ENCODE measurements at places on chromosomes 3 and 15. TPM values are rescaled to one million over a fixed set of nuclear protein-coding genes. Genes with fewer than 3 reads are reported as not detected.
A peak's percentile ranks its signal among the peaks of the same experiment; 100 is the strongest.

DNA sequence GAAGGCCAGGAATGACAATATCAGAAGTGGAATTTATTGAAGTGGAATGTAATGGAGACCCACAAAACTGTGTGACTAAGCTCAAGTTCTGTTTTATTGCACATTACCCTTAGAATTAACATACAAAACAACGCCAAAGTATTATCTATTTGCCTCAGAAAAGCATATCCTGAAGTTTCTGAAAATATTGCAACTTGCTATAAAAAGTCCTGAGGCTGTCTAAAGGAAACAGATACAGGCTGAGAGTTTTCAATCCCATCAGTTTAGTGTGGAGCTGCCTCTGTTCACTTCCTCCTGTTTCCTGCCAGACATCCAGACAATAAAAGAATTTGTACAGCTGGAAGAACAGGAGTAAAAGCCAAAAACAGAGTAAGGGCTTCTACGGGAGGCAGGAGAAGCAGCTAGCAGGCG is 108.8 kb downstream of the FBN1 start:
- no peak for DNase-seq

The SKOR1 gene
- total RNA-seq: not detected

- DNase-seq: no peak
These were observed 7.3 kb upstream of the SCAPER start for GRCh38 chr15:76912430-76912829.

The SCAANT1 gene
- not detected for total RNA-seq

DNA sequence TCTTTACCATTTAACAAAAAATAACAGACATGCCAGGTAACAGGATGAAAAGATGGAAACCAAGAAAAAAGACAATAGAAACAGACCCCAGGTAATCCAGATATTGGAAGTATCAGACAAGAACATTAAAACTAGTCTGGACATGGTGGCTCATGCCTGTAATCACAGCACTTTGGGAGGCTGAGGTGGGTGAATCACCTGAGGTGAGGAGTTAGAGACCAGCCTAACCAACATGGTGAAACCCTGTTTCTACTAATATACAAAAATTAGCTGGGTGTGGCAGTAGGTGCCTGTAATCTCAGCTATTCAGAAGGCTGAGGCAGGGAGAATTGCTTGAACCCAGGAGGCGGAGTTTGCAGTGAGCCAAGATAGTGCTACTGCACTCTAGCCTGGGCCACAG is 40.6 kb downstream of the ACAD9 start:
- no peak for DNase-seq

The CHRM5 gene
- total RNA-seq: not detected

The CFAP91 gene
- total RNA-seq: 11.8 TPM

- no peak for DNase-seq
These were observed 46.2 kb downstream of the KBTBD8 start for GRCh38 chr3:67044295-67044694.

- no peak for DNase-seq
These were observed 5.3 kb downstream of the ULK3 start for GRCh38 chr15:74837482-74838136.

GRCh38 chr15:48064421-48064820 is 56.4 kb upstream of the SLC24A5 start:
- DNase-seq: no peak

- no peak for DNase-seq
These were observed 107.0 kb upstream of the NSMCE3 start for GRCh38 chr15:29376590-29376989.

- DNase-seq: no peak
These were observed 12.6 kb downstream of the YEATS2 start for GRCh38 chr3:183710231-183710630.

The EPHB3 gene
- 1.9 TPM for total RNA-seq

The CPEB1 gene
- total RNA-seq: 13.2 TPM

GRCh38 chr15:96720251-96720650 is 389.8 kb downstream of the NR2F2 start:
- DNase-seq: no peak

DNA sequence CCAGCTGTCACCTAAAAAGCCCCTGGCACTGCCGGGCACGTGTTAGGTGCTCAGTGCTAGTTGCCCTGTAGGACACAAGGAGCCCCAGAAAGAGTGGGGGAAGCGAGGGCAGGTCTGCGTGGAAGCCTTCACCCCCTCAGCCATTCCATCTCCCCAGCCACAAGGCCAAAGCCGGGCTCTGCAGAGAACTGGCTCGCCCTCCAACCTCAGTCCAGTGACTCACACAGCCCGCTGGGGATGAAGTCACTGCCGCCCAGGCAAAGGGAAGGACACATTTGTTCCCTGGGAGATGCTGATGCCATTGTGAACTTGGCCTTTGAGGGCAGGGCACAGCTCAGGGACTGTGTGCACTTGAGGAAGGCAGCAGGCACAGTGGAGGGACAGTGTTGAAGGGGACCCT is 48.1 kb downstream of the IQSEC1 start:
- DNase-seq: no peak

DNA sequence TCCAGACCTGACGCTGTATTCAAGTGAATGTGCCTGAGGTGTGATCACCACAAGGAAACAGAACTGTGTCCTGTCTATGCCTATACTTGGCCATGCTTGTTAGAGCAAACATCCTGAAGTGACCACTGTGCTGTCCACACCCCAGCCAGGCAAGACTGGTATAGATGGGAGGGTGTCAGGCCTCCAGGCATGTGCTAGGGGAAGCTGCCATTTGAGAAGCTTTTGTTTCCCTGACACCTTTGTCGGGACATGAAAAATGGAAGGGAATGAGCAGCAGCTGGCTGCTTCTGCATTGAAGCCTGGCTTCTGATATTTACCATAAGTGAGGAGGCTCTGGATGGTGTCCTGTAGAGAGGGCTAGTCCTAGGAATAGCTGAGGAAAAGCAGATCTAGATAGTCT is 106.2 kb downstream of the CPNE4 start:
- no peak for DNase-seq

DNA sequence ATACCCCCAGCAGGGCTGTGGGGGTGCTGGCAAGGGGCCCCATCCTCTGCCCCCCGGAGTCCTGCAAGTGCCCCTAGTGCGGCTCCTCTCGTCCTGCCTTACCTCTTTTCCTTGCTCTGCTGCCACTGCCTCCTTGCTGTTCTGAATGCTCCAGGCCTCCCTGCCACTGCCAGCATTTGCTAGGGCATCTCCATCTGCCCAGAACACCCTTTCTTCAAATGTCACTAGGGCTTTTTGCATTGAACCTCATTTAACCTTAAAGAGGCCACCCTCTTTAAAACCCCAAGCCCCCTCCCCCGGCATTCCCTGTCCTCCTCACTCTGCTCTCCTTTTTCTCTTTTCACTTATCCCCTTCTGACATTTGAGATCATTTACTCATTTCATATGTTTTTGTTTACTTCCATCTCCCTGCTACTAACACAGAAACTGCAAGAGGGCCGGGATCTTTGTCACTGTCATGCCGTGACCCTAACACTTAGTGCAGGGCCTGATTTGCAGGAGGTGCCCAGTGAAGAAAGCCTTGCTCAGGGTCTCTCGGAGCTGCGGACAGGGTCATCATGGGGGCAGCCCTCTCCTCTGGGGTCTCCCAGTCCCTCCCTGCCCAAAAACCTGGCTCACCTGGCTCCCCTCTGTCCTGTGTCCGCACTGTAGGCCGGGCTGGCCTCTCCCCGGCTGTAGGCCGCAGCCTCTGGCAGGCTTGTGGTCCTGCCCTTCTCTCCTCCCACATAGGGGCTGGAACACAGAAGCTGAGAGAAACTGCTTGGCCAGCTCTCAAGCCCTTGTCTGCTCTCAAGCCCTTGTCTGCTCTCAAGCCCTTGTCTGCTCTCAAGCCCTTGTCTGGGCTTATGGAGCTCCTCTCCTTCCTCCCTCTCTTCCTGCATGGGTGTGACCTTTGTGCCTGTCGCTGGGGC is at the start of gene ACOX2:
TSS of gene ACOX2 (minus strand) at position 690 of the 911 bp plus-strand sequence. CDS start 2,084 bp downstream, outside the sequence.
- peak; percentile 92 for DNase-seq

The ROPN1 gene
- total RNA-seq: not detected

DNA sequence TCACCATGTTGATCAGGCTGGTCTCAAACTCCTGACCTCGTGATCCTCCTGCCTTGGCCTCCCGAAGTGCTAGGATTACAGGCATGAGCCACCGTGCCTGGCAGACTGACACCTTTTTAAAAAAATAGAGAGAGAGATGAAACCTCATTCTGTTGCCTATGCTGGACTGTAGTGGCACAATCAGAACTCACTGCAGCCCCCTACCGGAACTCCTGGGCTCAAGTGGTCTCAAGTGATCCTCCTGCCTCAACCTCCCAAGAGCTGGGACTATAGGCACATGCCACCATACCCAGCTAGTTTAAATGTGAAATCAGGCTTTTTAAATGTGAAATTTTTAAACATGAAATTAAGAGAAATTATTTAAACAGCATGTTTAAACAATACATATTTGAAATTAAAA is 265.2 kb upstream of the UBE2E1 start:
- DNase-seq: no peak

The TMEM207 gene
- not detected for total RNA-seq

The CFAP92 gene
- total RNA-seq: 0.33 TPM

The PLSCR2 gene
- total RNA-seq: not detected

DNA sequence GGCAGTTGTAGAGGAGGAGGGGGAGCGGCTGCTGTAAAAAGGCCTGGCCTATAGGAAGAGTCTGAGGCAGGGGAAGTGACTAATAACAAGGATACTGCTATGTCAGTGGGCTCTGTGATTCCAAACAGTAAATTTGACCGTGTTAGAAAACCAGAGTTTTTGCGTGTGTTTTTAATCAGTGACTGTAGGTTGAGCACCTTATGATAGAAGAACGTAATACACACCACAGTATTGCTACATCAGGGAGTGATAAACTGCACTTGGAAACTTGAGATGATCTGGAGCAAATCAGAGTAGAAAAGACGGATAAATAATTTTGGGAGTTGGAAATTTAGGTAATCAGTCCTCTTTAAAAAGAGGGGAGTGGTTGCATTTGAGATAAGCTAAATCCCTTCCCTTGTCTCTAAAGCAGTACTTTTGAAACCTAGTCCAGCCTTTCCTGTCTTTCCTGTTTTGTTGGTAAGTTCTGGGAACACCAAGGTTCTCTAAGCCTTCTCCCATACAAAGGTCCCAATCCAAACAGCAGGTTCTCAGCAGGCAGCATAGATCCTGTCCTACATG is 130.5 kb upstream of the NR2E3 start:
- DNase-seq: no peak

- no peak for DNase-seq
These were observed 32.1 kb upstream of the EBLN2 start for GRCh38 chr3:73029321-73029796.

GRCh38 chr3:10160925-10161324 is 3.8 kb upstream of the IRAK2 start:
- DNase-seq: no peak

- no peak for DNase-seq
These were observed 25.7 kb downstream of the LIPC start for GRCh38 chr15:58457466-58457965.
